ENCODE measurements at places on chromosomes 11 and 22.

DNA sequence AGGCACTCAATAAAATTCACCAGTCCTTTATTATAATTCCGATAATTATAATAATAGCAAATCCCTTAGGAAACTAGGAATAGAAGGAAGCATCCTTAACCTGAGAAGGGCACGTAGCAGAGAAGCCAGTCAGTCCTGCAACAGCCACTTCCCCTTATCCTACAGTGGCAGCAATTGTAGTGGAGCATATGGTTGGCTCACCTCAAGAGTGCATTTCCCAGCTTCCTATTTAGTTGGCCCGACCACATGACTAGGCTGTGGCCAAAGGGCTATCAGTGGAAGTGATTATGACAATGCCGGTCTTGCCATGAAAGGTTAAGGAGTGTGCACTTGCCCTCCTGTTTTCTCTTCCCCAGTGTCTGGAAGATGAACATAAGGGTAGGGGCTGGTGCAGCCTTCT lies 27.0 kb downstream of the TESMIN start:
- no peak for DNase-seq

DNA sequence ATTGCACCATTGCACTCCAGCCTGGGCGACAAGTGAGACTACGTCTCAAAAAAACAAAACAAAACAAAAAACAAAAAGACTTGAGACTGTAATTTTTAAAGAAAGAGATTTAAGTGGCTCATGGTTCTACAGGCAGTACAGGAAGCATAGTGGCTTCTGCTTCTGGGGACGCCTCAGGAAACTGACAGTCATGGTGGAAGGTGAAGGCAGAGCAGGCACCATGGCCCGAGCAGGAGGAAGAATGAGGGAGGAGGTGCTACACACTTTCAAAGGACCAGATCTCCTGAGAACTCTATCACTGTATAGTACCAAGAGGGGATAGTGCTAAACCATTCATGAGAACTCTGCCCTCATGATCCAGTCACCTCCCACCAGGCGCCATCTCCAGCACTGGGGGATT lies 52.0 kb downstream of the CBL start:
- DNase-seq = no peak

DNA sequence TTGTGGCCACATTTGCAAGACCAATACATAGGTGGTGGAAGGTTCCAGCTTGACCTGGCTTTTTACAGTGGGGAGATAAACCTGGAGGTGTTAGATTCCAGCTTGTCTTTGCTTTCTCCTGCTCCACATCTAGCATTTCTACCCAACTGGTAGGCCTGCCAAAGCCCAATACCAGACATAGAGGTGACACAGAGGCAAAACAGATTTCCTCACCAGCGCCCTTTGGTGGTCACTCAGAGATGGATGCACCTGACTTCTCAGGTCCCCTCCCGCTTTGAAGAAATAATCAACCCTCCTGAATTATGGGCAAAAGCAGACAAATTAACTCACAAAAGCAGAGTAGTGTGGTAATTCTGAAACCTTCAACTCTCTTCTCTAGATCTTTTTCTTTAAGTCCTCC lies 1356.2 kb downstream of the FAM181B start:
- no peak for DNase-seq

GRCh38 chr11:22161489-22161888 lies 31.4 kb upstream of the ANO5 start:
- DNase-seq = no peak

DNA sequence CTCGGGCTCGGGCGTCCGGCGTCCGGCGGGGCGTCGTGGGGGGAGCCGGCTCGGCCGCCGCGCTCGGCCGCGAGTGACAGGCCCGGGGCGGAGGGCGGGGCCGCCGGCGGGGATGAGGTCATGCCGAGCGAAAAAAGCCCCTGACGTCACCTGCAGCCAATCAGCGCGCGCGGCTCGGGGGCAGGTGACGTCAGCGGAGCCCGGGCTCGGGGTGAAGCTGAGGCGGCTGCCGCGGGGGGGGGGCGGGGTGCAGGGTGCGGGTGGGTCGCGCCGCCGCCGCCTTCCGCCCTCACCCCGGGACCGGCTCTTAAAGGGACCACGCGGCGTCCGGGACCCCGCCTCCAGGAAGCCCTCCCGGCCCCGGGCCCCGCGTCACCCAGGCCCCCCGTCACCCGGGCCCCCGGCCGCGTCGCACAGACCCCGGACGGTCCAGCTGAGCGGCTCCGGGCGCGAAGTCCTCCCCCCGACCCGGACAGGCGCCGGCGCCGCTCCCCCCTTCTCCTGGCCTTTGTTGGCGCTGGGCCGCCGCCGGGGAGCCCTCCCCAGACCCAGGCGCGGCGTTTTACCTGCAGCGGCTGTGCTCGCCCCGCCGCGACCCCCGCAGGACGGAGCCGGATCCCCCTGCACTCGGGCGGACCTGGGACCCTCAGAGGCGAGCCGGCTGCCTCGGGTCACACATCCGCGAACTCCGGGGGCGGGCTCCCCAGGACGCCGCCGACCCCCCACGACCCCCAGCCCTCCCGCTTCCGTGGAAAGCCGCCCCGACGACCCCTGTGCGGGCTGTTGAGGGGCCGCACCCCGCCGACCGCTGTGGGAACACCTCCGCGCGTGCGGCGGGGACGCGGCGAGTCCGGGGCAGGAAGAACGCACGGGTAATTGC lies at the start of gene DUSP8:
Gene DUSP8, minus strand, starts transcription at position 75 of the 880 bp plus-strand sequence. CDS start 6,445 bp downstream, outside the sequence.
- peak; percentile 84 for DNase-seq

DNA sequence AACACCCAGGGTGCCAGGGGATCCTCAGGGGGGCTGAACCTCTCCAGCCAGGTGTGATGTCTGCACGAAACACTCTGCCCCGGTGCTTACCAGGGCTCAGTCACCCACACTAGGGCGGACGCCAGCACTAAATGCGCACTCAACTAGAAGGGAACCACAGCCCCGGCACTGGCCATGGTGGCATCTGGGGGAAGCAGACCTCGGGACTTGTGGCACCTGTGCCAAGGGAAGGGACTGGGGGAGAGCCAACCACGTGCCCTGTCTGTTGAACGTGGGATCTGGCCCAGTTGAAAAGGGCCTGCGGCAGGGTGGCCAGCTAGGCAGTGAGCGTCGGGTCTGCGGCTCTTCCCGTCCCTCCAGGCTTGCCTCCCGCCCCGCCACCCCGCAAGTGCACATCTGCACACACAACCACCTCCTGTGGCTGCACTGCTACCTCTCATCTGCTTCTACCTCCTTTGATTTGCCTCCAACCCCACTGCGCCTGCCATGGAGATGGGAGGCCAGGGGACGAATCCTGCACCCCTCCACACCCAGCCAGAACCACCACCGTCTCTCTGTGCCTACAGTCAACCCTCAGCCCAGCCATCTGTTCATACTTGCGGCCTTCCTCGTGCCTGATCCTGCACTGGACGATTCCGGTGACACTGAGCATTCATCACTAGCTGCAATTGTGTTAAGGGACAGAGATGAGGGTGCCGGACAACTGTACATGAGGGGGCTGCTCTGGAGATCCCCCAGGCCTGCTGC lies 15.0 kb upstream of the MOB2 start:
- no peak for DNase-seq

GRCh38 chr11:102204174-102204573 lies 93.9 kb downstream of the YAP1 start:
- no peak for DNase-seq

DNA sequence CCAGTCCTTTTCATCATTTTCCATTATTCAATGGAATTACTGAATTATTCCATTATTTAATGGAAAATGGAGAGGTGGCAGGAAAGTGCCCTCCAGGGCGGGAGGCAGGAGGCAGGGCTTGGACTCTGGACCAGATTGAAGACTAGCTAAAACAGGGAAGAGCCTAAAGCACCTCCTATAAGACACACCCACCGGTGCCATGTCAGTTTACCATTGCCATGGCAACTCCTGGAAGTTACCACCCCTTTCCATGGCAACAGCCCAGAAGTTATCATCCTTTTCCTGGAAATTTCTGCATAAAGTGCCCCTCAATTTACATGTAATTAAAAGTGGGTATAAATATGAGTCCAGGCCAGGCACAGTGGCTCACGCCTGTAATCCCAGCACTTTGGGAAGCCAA lies 443.7 kb downstream of the TBC1D22A start:
- no peak for DNase-seq

GRCh38 chr11:2860636-2861035 lies 24.9 kb downstream of the CDKN1C start:
- no peak for DNase-seq

- no peak for DNase-seq
Measured at GRCh38 chr11:75264971-75265370, 24.4 kb downstream of the TPBGL start.

GRCh38 chr11:117837070-117837776 lies 12.7 kb upstream of the FXYD2 start:
- no peak for DNase-seq

DNA sequence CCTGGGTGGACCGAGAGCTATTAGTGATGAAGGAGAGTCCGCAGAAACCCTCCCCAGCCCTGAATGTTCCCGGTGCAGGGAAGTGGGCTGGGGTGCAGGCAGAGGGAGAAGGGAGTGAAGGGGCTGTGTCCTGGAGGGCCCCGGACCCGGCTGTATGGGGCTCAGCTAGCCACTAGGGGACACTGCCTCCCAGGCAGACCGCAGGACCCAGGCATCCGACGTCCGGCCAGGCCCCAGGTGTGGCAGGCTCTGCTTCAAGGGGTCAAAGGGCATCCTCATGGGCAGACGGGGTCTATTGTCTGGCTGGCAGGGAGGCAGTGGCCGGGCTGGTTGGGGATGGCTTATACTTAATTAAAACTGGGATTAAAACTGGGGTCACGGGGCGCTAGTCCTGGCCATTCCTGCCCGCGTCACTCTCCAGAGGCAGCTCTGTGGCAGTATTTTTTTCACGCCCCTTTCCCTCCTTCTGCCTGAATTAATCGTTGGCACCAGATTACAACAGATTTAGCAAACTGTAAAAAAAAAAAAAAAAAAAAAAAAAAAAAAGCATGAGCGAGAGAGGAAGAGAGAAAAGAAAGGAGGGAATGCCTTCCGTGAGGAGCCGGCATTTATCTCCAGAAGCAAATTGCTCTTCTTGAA lies 5.1 kb downstream of the FLRT1 start:
- no peak for DNase-seq

DNA sequence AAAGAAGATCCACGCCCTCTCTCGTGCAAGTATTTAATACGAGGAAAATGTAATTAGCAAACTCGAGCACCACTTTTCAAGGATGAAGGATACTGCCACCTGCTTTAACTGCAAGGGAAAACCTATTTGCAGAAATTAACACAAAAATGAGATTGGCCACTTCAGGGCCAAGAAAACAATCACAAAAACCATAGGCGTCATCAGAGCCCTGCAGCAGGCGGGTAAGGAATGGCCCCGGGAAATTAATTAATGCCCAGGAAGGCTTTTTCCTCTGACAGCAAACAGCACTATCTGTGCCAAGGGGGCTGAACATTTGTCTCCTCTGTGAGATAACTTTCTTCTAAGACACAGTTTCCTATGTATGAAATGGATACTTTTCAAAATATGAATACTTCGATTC lies 255.7 kb downstream of the CTTN start:
- no peak for DNase-seq

- DNase-seq = no peak
Measured at GRCh38 chr22:47401592-47401898, 639.1 kb downstream of the TBC1D22A start.

GRCh38 chr22:43231724-43232034 lies 44.7 kb upstream of the TTLL12 start:
- DNase-seq = no peak

GRCh38 chr22:38077595-38077994 lies 6.4 kb downstream of the SLC16A8 start:
- no peak for DNase-seq

- no peak for DNase-seq
Measured at GRCh38 chr11:115304774-115305472, 199.3 kb downstream of the CADM1 start.

GRCh38 chr11:30150425-30150824 lies 80.4 kb upstream of the FSHB start:
- no peak for DNase-seq

GRCh38 chr22:26082866-26083265 lies 86.4 kb upstream of the SEZ6L start:
- DNase-seq = no peak

DNA sequence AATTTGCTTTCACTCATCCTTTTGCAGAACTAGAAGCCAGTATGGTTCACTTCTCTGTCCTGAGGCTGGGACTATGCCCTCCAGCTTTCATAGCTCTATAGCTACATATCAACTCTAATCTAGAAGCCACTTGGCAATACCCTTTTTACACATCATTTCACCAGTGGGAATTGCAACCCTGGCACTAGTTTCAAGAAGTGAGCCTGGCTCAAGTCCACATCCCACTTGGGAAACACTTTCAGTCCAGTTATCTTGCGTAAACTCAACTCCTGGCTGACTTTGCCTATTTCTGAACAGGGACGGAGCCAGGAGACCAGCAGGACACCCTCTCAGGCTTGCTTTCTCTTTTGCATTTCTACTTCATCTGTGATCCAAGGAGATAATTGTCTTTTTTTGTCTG lies 19.9 kb upstream of the FAT3 start:
- no peak for DNase-seq

DNA sequence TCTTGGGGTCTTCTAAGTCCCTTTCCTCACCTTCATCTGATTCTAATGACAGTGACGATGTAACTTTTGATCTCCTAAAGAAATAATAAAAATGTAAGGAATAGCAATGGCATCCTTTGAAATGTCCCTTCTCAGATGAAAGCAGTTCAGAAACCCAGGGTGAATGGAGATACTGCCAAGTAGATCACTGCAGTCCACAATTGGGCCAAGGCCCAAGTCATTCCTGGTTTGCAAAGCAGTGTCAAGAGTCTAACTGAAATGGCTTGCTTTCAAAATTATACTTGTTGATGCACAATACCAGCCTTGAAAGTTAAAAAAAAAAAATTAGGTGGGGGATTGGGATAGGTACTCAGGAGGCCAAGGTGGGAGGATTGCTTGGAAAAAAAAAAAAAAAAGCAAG lies 20.4 kb downstream of the ASCC2 start:
- no peak for DNase-seq

DNA sequence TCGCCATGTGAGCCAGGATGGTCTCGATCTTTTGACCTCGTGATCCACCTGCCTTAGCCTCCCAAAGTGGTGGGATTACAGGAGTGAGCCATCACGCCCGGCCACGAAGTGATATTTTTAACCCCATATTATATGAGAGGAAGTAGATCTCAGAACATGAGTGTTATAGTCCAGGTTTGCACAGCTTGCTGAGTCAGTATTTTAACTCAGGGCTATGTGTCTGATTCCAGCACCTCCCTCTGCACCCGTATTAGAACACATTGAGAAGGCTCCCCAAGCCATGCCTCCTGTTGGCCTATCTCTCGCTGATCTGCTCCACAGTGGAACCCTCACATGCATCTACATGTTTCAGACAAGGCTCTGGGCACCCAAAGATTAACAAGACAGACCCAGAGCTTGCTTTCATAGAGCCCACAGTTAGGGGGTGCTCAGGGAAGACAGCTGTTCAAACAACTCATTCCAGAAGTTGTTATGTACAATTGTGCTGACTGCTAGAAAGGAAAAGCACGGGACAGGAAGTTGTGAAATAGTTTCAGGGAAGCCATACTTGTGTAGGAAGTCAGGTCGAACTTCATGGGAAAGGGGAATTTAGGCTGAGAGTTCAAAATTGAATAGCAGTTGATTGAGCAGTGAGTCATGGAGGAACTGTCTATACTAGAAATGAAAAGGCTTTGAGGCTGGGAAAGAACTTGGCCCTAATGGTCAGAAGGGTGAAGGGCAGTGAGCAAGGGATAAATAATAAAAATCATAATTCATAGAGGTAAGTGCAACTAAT lies 49.3 kb upstream of the CLPB start:
- DNase-seq = no peak
